Fibroblast of skin of back (primary cell): ENCODE measurements at places on chromosomes 11 and 22.
A peak's percentile ranks its signal among the peaks of the same experiment; 100 is the strongest.

GRCh38 chr22:25453557-25453956 lies 110.9 kb upstream of the GRK3 start:
- DNase-seq, result no peak

DNA sequence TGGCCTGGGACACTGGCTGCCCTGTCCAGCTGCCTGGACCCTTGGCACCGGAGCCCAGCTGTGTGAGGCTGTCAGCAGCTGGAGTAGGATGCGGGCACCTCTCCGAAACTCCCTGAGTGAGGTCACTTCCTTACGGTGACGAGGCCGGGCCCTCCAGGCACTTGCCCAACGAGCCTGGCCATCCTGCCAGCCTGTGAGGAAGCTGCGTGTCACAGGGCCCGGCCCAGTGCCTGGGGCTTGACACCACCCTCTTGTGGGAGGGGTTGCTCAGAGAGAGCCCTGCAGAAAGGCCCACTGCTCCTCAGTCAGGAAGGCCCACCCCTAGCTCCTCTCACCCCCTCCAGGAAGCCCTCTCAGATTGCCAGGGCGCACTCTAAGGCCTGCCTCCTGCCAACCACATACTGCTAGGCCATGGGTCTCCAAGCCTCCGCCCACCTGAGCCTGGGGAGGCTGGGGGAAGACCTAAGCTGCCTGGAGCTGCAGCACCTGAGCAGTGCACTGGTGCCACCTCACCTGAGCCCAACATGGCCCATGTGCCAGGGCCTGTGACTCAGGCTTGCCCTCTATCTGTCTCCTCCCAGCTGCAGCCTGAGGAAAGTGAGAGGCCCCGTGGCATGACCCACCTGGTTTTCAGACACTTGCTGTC lies 4.3 kb upstream of the PHLDA2 start:
- DNase-seq, result peak; percentile 86

DNA sequence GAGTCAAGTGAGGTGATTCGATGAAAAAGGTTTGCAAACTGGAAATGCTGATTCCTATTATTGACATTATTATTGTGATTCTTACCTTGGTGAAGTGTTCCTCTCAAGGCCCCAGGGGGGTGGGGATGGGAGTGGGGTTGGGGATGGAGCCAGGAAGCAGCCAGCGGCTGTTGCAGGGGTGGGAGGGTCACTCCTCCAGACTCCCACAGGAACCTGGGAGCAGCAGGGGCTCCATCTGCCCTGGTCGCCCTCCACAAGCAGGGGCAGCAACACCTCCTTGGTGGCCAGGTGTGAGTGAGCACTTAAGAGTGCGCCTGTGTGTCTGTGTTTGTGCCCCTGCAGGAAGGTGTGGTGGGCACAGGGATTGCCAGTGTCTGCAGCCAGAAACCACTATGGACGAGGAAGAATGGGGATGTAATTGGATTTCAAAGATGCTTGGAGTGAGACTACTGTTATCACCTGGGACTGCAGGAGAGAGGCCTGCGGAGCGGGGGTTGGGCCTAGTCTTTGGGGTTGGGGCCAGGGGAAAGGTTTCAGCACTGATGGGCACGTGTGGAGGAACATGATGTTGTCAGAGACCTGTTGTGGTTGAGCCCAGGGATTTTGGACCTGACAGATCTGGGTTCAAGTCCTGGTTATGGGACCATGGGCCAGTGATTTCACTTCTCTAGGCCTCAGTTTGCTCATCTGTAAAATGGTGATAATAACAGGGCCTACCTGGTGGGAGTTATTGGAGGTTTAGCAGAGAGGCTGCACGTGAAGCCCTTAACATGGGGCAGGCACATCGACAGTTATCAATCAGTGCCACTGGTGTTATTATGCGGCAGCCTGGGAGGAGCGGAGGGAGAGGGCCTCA lies 3.6 kb upstream of the TP53I11 start:
- no peak for DNase-seq

DNA sequence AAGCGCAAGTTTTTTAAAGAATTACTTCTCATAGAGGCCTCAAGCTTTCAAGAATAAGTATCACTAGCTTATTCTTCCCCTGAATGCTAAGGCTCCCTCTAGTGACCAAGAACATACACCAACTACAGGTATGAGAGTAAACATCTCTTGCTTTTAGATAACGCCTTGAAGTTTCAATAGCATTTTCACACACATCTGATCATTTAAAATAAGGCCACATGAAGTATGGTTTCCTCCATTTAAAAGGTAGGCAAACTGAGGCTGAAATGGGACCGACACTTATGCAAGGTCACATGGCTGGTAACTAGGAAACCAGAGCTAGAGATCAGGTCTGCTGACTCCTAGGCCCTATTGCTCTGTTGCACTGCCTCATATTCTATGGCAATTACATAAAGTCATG lies 66.5 kb downstream of the CCDC34 start:
- DNase-seq, result peak; percentile 65

- DNase-seq, result peak; percentile 28
These were observed 658 bp downstream of the STIP1 start for GRCh38 chr11:64186492-64187165.

- no peak for DNase-seq
These were observed 13.5 kb downstream of the SCYL1 start for GRCh38 chr11:65538232-65538914.

DNA sequence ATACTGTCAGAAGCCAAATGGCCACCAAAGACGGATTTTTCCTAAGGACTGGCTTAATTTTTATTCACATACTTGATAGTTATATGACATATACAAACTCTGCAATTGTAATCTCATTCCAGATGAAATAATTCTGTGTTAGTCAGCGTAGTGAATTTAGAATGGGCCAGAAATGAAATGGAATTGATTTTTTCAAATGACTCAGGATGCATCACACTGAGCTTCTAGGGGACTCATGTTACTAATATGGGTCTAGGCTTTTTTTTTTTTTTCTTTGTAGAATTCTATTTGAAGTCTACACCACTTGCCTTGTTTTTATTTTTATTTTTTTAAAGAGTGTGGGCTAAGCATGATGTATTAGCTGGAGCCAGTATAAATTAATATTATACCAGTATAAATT lies 62.7 kb downstream of the SPECC1L start:
- peak; percentile 90 for DNase-seq

DNA sequence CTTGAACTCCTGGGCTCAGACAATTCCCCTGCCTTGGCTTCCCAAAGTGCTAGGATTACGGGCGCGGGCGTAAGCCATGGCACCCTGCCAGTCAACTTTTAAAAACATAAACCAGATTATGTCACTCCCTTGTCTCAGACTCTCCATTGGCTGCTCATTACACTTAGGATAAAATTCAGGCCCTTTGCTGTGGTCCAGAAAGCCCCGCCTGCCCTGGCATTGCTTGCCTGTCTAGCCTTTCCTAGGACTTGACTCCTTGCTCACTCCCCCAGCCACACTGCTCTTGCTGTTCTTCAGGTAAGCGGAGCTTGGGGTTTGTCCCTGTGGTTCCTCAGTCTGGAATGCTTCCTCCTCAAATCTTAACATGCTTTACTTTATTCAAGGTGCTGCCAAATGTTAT lies 30.5 kb downstream of the DIXDC1 start:
- DNase-seq, result no peak

DNA sequence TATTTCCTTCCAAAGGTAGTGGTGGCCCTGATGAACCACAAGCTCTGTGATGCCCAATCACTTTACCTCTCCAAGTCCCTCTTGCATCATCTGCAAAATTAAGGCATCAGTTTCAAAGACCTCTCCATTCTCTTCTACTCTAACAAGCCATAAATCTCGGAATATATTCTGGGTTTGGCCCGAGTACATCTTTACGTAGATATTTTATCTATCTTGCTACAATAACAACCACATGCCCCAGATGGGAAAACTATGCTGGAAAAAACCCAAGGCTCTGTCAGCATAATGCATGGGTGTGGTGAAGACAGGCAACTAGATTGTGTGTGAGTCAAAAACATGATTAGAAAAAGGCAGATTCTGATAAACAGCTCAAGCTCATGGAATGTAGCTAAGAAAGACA lies 228.2 kb upstream of the BLID start:
- DNase-seq, result peak; percentile 84
